ENCODE measurements at places on chromosomes 11 and 22. TPM values are rescaled to one million over a fixed set of nuclear protein-coding genes. Genes with fewer than 3 reads are reported as not detected.

DNA sequence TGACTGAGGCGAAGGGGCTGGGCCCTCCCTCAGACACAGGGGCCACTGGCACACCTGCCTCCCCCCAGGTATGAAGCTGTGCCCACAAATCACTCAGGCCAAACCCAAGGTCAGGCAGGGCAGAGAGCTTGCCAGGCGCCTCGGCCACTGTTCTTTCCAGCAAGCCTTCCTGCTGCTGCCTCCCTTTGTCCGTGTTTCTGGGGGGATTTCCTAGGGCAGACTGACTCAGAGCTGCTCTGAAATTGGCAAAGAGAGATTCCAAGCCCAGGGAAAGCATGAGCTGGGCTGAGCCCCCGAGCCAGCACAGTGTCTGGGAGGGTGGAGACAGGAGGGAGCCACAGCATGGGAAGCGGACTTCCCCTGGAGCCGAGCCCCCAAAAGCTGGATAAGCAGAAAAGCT lies 33.2 kb downstream of the PPP2R1B start:
- DNase-seq = no peak

DNA sequence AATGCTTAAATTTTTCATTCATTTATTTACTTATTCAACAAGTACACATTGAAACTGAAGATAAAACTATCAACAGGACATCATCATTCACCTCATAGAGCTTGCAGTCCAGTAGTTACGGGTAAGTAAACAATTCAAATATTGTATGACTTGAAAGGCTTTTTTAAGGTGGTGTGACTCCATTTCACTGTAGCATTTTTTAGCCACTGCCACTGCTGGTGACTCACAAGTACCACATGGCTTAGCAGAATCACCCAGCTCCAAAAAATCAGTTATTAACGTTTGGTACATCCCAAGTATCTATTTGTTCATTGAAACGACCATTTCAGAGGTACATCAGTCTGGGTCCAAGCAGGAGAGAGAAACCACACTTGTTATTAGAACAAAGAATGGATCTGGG lies 427.9 kb upstream of the DDI1 start:
- DNase-seq = no peak

Gene TMEM135
- 36.9 TPM for polyA plus RNA-seq

Gene SCUBE1
- 8.7 TPM for polyA plus RNA-seq

Gene GAL3ST3
- polyA plus RNA-seq = 4.8 TPM

DNA sequence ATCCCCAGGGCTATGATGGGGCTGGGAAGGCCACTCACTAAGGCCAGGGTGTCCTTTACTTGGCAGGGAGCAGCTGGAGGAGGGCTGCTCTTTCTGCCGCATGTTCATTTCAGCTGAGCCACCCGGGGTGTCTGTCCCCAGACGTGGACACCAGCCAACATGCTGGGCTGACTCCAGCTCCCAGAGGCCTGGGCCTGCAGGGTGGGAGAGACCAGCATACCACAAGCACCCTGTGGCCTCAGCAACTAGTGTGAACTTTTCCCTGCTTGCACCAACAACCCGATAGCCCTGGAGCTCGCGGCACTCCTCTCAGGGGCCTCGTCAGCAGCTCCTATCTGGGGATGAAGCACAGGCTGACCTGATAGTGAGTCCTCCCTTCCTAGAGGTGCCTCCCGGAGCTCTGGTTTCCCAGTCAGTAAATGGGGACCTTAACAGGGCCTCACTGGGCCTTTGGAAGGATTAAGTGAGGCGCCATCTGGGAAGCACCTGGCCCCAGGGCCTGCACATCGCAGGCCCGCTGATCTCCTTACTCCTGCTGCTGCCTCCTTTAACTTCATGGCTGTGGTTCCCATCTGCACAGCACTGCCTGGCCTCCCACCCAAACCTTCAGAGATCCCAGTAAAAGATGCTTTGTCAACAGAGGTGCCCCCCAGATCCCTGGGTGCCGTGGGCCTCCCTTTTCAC lies 83.4 kb downstream of the GALNT18 start:
- no peak for DNase-seq

DNA sequence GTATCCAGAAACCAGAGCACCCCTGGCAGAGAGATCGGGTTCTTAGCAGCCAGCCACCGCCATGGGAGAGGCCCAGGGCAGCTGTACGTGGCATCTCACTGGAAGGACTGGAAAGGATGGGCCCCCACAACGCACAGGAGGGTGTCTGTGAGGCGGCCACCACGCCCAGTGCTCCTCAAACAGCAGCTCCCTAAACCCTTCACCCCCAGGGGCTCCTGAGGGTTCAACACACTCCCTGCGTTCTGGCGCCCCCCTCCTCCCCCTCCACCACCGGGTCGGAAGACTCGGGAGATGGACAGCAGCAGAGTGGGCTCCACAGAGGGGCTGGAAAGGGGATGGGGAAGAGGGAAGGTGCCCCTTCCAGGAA lies 1.1 kb downstream of the MAPK12 start:
- no peak for DNase-seq

- DNase-seq = no peak
Measured at GRCh38 chr11:75481223-75481921, 44.4 kb downstream of the GDPD5 start.

DNA sequence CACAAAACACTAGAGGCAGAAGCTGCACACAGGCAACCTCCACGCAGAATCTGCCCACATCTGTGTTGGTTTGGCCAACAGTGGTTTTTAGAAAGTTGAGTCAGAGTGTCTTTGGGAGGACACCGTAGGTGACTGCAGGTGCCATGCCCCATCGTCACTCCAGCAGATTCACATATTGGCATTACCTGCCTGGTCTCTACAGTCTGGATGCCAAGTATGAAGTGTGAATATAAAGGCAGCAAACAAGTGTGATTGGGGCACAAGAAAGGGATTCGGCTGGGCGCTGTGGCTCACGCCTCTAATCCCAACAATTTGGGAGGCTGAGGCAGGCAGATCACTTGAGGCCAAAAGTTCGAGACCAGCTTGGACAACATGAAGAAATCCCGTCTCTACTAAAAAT lies 11.0 kb upstream of the FXYD2 start:
- no peak for DNase-seq

Gene BCR
- 60.0 TPM for polyA plus RNA-seq

DNA sequence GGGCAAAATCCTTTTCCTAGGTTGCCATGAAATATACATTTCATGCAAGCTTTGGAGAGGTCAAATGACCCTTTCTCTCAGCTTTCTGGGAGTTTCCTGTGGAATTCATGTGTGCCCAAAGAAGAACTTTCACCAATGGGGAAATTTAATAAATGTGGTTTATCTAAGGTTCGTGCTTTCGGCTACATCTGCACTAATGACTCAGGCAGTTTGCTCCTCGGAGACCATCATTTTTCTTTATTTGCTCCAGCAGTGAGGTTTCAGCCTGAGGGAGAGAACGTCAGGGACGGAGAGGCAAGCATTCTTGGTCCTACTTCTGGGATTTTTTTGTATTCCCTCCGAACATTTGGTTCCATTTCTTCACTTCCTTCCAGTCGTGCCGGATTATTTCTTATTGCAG lies 85.2 kb downstream of the FLI1 start:
- DNase-seq = no peak

Gene OTOG
- polyA plus RNA-seq = 0.32 TPM

DNA sequence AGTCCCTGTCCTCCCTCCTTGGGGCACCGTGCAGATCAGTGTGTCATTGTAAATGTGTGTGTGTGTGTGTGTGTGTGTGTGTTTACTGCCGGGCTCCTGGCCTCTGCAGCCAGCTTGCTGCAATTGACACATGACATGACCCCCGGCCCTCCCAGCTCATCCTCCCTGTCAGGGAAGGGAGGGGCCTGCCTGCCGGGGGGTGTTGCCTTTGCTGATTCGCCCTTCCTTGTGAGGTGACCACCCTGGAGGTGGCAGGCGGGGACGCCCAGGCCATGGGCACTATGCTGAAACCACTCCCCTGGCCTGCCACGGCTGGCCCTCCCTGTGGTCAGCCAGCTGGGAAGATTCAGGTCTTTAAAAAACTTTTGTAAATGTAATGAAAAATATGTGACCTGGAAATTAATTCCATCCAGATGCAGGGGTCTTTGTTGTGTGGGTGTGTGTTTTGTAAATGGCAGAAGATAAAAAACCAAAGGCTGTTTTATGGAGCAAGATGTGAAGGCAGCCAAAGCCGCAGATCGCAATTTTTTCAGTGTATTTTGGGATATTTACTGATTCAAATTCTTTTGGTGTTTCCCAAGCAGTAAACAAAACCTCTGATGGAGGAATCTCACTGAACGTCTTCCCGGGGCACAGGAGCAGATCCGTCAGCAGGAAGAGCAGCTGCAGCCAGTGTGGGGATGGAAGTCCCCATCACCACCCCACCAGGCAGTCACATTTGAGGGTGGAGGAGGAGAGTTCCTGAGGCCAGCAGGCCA lies 23.2 kb downstream of the SHISAL1 start:
- peak; percentile 21 for DNase-seq

GRCh38 chr11:73266646-73267020 lies 5.5 kb upstream of the P2RY6 start:
- no peak for DNase-seq

DNA sequence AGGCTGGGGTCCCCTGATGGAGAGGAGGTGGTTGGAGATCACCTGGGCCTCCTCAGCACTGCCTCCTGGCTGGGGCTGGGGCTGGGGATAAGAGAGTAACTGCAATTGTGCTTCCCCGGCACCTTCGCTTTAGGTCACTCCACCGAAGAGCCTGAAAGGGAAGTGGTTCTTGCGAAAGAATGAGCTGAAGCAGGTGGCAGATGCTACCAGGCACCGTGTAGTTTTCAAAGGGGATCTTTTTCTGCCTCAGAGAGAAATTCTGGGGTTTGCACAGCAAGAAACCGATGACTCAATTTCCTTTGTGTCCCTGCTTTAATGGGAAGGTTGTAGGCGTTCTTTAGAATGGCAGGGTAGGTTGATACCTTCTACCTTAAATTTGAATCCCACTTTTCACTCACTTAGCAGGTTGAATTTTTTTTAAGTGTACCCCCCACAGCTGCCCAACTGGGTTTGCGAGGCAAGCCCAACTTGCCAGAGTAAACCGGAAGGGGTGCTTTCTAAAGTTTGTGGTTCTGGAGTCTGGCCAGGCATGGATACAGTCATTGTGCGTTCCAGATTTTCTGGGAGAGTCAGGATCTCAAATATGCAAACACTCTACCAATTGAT lies 5.3 kb downstream of the CD44 start:
- DNase-seq = no peak

DNA sequence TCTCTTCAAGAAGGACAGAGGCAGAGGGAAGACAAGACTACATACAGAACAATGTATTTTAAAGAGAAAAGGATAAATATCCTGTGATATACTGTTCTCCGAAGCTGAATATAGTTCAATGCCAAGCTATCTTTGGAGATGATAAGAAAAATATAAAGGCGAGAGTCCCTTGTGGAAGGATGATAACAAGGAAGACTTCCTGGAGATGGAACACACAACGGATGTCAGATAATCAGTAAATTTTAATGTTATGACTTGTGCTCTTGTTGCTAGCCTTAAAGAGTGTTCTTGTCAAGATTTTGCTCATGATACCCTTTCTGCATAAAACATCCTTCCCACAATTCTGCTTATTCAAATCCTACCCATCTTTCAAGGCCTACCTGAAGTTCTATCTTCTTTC lies 6.8 kb upstream of the CTR9 start:
- DNase-seq = no peak

Gene REXO2
- 114 TPM for polyA plus RNA-seq

DNA sequence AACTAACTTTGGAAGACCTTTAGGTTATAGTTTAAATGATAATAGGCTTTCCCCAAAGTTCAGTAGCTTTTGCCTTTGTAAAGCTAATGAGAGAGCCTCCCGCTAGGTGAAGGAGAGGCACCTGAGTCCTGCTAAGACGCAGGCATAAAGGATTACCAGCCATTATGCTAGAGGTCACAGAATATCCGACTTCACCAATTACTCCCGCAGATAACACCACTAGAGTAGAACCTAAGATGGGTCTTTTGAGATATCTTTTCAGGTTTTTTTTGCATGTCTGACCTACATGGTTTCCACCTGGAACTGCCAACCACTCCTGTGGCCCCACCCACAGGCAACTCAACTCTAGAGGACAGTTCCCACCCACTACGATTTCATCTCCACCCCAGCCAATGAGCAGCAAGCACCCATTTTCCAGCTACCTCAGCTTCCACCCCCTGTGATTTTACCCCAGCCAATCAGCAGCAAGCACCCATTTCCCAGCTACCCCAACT lies 314.3 kb downstream of the BRD1 start:
- no peak for DNase-seq

DNA sequence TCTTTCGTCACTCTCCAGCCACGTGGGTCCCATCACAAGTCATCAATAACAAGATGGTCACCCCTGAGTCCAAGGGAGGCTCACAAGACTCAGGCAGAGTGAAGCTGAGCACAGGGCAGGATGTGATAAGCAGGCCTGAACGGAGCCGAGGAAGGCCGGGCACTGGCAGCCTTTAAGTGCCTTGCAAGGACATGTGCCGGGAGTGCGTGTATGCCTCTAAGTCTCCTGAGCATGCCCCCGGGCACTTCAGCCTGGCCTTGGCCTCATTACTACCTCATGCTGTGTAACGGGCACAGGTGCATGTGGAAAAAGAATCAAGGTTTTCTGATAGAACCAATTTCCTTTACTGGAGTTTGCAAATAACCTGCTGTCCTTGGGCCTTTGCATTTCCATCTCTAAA lies 55.8 kb downstream of the UBASH3B start:
- no peak for DNase-seq

- DNase-seq = no peak
Measured at GRCh38 chr11:46305295-46305694, 27.8 kb downstream of the CREB3L1 start.

DNA sequence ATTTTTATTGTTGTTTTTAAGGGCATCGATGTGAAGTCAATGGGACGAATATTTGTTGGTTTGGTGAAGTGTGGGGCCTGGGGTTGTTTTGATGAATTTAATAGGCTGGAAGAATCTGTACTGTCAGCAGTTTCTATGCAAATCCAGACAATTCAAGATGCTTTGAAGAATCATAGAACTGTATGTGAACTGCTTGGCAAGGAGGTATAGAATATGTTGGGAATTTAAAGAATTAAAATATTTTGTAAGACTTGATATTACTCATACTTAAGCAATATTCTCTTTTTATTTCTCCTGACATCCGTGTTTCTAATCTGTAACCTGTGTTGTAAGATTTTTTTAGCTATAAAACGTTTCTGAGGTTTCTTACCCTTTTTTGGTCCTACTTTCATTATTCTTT lies 61.6 kb downstream of the DYNC2H1 start:
- DNase-seq = no peak

DNA sequence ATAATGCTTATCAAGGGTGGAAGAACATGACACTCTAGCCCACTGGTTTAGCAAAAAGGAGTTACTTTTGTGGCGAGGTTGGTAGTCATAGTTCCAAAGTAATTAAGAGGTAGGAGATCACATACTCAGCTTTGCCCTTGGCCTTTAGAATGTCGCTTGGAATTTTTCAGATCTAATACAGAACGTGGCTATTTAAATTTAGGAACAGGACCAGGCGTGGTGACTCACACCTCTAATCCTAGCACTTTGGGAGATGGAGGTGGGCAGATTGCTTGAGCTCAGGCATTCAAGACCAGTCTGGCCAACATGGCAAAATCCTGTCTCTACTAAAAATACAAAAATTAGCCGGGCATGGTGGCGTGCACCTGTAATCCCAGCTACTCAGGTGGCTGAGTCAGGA lies 26.1 kb upstream of the ZNRF3 start:
- DNase-seq = no peak

Gene SLC22A6
- polyA plus RNA-seq = 26.4 TPM
